ENCODE measurements at places on chromosomes 12 and 14.

DNA sequence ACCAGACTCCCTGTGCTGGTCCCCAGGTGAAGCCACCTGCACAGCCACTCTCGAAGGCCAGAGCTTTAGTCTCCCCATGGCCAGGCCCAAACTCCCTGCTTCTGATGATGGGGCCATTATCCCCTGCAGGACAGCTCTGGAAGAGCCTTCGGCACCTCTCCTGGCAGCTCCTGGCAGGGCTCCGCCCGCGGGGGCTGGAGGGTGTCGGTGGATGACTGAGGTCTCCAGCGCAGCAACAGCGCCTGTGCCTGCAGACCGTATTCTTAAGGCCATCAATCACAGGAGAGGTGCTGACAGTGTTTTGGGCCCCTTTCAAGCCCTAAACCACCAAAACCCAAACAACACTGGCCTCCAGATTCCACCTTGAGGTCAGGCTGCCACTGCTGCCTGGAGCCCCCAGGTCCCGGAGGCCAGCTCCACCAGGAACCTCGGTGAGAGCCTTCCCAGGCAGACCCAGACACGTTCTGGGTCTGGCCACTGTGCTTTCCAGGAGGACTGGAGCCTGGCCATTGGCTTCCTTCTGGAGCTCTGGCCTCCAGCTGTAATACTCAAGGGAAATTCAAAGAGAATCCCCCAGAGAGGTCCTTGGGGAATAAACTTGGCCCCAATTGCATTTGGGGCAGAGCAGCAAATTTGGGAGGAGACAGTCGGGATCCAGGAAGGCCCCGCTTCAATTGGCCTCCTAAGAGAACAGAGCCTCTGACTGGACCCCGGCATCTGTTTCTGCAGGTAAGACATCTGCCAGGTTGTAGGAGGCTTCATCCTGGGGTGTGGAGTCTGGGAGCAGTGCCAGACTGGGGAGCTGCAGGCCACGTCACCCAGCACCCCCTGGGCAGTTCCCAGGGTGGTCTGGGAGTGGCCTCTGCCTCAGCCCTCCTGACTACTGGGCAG lies 210.6 kb upstream of the RTL1 start:
- no peak for DNase-seq

GRCh38 chr12:5171701-5172100 lies 128.0 kb downstream of the KCNA5 start:
- DNase-seq: no peak

DNA sequence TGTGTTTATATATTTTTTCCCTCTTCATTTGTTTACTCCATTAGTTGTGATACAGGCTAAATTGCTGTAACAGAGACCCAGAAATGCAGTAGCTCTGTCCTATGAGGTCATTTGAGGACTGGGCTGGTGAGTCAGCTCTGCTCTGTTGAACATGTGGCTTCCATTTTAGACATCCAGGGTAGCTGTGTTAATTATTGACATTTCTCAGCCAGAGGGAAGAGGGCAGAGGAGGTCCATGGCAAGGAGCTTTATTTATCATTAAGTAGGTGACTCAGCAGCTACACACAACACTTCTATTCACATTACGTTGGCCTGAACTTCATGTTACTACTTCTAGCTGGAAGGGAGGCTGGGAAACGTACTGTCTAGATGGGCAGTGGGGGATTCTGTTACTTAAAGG lies 85.4 kb downstream of the PTCSC3 start:
- DNase-seq: no peak

GRCh38 chr14:72924337-72924736 lies 1.9 kb upstream of the DCAF4 start:
- DNase-seq: no peak

- DNase-seq: no peak
Observed at GRCh38 chr12:30155001-30155730, 371.4 kb upstream of the TMTC1 start.

DNA sequence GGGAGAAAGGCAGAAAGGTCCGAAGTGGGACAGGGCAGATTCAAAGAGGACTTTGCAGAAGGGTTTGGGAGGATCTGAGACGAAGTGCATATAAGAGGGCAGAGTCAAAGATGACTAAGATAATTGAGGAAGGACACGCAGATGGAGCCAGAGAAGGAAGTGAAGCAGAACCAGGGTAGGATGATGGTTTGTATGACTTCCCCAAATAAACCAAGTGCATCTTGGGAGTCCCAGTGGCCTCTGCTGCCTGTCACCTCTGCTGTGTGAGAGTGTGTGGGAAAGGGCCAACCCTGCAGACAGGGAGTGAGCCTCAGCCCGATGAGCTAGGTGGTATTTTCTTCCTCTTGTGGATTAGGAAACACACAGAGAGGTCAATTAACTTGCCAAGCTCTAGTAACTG lies 36.8 kb downstream of the FLVCR2 start:
- DNase-seq: no peak

GRCh38 chr12:125996443-125996842 lies 931.2 kb downstream of the AACS start:
- no peak for DNase-seq

- no peak for DNase-seq
Observed at GRCh38 chr14:54823757-54824549, 78.7 kb downstream of the GCH1 start.
